ENCODE measurements at places on chromosomes 3 and 15.

GRCh38 chr15:89307791-89308190 is 26.8 kb downstream of the POLG start:
- peak; percentile 69 for DNase-seq

DNA sequence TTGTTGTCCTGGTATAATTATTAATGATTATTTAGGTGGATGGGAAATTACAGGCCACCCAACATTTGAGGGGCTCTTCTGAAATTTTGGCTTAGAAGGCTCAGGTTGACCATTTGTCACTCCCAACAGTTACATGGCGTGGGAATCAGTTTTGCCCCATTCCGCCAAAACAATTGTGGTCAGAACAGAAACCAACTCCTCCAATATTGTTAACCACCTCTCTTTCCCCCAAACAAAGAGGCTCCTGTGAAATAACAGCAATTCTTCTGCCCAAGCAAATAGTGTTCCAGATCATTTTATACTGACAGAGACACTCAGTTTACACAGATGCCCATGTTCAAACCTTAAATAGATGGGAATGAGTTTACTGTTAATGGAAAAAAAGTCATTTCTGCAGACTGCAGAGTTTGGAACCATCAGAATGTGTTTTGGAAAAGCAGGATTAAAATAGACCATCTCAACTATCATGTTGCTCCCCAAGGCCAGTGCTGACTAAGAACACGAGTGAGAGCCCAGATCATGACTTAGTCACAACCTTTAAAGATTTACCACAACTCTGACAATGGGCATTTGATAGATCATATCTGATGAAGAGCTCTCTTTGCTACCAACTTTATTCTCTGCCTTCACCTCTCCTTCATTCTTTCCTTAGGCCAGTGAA is 102.1 kb downstream of the DUT start:
- DNase-seq = peak; percentile 62

GRCh38 chr15:67836134-67836455 is 3.8 kb downstream of the RNU6-1 start:
- DNase-seq = no peak

DNA sequence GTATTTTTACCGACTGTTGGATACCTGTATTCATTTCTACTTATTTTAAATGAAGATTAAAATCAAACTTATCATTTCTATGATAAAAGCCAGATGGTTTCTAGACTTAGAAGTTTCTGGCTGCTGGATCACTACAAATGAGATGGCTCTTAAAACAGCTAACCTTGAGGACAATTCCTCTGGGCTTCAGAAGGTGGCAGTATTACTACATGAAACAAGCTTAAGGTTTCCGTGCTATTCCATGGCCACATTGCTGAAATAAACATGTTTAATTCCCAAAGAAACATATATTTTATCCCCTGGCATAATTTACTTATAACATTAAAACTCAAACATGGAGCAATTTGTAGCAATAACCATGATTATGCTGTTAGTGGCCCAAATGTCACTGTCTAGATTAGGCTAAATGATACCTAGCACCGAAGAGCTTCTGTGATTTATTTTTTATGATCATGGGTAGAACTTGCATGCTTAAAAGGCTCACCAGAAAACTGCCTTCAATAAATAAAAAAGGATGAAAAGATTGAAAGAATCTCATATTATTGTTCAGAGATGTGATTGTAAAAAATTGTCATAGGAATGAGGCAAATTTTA is 204.0 kb upstream of the NANOGP8 start:
- peak; percentile 65 for DNase-seq

DNA sequence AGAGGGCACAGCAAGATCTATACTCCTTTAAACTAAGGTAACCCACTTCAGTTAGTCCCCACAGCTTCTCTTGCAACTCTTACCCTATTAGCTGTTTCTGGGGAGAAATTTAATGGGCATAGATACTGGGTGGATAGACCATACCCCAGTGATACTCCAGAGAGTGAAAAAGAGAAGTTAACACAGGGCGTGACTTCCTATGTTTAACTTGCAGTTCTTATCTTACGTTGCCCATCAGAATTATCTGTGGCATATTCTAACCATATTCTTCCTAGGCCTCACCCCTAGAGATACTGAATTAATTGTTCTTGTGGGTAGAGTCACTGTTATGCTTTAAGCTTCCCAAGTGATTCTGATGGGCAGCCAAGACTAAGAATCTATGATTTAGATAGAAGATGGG is 485.4 kb upstream of the TPRG1 start:
- DNase-seq = no peak

GRCh38 chr3:189529468-189529867 is 101.7 kb upstream of the TP63 start:
- DNase-seq = no peak

- DNase-seq = no peak
Observed at GRCh38 chr3:154142608-154143007, 21.4 kb downstream of the ARHGEF26 start.

Data from AG08395 (cell line).